ENCODE measurements at places on chromosomes 11 and 22.
A peak's percentile ranks its signal among the peaks of the same experiment; 100 is the strongest.

DNA sequence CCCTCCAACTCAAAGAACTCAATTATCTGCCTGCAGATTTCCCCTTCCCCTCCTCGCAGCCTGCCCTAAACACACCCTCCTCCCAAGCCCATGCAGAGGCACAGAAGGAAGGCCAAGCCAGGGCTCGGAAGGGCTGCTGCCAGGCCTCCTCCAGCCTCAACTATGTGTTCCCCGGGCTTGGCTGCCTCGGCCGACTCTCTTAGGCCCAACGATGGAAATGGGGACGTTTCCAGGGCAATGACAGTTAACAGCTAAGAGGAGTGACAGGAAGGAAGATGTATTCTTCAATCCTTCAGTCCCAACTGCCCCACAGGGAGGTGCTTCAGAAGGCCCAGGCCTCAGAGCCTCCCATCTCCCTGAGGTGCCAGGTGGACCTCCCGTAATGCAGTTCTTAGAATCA, 104.0 kb upstream of the AKIP1 start:
- no peak for DNase-seq

- no peak for DNase-seq
Measured at GRCh38 chr11:3375552-3375951, 3.4 kb downstream of the ZNF195 start.

- DNase-seq, result no peak
Measured at GRCh38 chr11:66465373-66466224, 1.1 kb upstream of the PELI3 start.

DNA sequence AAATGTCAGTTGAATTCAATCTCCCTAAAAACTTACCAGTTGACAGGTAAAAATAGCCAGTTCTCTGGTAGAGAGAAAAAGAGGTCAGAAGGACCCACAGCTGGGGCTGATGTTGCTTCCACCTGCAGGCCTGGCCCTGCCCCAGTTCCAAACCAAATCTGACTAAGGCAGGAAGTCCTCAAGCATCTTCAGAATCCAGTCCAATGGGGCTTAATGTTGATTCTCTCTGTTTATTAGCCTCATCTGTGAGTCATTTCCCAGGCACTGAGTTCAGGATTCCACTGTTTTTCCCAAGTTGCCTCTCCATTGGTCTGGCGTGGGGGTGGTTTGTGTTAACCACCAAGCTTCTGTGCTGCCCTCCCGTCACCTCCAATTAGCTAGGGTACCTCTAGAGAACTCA, 601.8 kb downstream of the INSC start:
- no peak for DNase-seq

DNA sequence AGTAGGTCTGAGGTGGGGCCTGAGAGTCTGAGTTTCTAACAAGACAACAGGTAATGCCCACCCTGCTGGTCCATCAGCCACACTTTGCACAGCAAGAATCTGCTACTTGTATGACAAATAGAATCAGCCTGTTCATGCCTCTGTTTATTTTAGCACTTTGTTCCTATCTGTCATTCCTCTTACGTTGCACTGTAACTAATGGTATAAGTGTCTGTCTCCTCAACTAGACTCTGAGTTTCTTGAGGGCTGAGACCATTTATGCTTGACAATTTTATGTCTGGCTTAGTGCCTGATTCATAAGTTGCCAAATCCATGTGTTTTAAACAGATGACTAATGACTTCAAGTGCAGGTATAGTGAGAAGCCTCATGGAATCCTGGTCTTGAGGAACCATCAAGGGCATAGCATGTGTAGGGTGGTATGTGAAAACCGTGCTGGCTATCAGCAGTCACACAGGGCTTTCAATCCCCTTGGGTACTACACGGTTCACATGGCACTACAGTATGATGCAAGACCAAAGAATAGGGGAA, 209.7 kb downstream of the C11orf91 start:
- no peak for DNase-seq

GRCh38 chr11:129790106-129790505, 25.5 kb upstream of the TMEM45B start:
- DNase-seq, result no peak

DNA sequence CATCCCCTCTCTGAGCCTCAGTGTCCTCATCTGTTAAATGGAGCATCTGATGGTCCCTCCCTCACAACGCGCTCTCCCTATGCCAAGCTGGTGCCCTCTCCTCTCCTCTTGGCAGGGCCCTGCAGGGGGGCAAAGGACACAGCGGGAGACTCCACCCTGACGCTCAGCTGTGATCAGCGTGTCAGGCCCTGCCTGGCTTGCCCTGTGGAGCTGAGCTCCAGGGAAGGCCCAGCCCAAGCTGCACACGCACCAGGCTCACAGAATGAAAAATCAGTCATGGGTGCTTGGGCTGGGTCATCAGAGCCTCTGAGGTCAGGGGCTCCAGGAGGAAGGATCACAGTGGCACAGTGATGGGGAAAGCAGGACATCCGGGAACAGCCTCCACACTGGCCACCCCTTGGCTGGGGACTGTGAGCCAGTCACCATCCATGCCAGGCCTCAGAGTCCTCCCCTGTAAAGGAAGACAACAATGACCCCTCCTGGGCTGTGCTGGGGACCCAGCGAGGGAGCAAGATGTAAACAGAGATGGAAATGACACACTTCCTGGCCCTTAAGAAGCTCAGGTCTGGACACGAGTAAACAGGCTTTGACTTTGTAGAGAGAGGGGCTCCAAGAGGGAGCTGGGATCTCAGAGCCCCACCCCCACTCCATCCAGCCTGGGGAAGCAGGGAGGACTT, 36.6 kb downstream of the RPL3 start:
- DNase-seq, result no peak

DNA sequence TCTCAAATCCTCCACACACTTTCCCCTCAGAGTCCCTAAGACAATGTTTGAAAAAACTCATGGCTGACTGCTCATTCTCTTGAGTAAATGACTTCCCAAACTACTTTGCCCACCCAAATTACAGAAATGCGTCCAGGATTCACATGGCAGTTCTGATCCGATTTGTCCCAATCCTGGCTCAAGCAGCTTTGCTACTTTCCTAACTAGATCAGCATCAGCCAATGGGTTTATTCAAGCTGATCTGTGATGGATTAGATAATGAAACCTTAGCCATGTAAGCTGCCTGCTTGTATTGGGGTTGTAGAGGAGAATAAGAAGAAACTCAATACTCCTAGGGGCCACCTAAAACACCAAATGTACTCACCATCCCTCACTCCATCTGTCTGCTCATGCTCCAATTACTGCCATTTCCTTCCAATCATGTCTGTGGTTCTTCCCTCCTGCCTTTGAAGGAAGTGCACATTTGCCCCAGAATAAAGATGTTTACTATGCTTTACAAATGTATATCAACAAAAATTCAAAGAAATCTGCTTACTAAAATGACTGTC, 6.9 kb downstream of the RBFOX2 start:
- no peak for DNase-seq

GRCh38 chr11:58905721-58906547, 33.4 kb upstream of the GLYATL1 start:
- no peak for DNase-seq

- no peak for DNase-seq
Measured at GRCh38 chr22:27919942-27920755, 1.1 kb upstream of the PITPNB start.

DNA sequence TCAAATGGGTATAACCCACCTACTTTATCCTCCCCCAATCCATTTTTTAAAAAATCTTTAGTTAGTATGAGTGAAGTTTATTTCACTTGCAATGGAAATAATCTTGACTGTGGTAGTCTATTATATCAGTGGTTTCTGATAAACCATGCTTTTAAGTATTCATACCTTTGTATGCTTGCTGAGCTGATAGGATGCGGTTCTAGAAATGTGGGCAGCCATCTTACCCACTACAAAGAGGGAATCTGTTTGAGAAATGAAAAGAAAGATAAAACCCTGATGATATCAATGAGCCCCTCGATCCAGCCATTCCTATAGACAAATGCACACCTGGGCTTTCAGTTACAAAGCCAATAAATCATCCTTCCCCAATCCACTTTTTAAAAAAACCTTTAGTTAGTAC, 13.8 kb upstream of the PVALB start:
- no peak for DNase-seq

DNA sequence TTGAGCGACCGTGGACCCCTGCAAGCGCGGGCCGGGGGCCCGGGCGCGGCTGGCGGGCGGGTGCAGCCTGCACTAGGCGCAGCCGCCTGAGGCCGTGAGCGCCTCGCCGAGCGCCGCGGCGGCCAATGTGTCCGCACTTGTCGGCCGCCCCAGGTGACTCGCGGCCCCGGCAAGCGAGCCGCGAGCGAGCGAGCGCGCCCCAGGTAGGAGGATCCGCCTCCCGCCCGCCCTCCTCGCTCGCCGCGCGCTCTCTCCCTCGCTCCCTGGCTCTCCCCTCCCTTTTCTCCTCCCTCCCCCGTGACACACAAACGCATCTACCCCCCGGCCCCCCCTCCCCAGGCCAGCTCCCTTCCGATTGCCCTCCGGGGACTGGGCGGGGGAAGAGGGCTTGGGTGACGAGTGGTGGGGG, at the start of gene WNT7B:
Gene WNT7B, minus strand, starts transcription at position 160 of the 409 bp plus-strand sequence. CDS start 408 bp downstream, outside the sequence.
- no peak for DNase-seq

GRCh38 chr11:15907806-15908205, 448.5 kb downstream of the SOX6 start:
- no peak for DNase-seq

DNA sequence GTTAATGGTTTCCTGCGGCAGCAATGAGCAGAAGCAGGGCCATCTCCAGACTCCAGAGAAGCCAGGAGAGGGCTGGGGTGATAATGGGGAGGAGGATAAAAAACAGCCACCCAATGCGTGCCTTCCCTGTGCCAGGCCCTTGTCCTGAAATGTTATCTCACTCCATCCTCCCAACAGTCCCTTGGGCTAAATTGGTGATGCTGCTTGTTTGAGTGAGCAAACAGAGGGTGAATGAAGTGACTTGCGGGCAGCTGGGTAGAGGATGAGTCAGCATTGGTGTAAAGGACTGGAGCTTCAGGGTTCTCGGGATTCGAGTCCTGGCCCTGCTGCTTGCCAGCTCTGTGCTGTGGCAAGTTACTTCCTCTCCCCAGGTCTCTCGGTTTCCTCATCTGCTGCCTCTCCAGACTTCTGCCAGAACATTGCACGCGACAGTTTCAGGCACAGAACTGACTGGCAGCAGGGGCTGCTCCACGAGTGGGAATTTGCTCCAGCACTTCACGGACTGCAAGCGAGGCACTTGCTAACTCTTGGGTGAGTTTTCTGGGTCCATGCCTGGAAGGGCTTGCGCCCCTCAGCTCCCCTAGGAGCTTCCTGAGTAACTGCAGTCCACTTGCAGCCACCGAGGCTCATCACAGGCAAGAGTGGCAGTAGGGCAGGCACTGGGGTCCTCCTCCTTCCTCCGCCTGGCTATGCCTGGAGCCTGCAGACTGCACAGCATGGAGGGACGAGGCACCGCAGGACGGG, at the start of gene P2RY6:
Gene P2RY6, plus strand, starts transcription at position 403 of the 744 bp plus-strand sequence. CDS start 24,181 bp downstream, outside the sequence.
- DNase-seq, result no peak

GRCh38 chr22:38901111-38901641, 29.2 kb upstream of the CBX6 start:
- no peak for DNase-seq

DNA sequence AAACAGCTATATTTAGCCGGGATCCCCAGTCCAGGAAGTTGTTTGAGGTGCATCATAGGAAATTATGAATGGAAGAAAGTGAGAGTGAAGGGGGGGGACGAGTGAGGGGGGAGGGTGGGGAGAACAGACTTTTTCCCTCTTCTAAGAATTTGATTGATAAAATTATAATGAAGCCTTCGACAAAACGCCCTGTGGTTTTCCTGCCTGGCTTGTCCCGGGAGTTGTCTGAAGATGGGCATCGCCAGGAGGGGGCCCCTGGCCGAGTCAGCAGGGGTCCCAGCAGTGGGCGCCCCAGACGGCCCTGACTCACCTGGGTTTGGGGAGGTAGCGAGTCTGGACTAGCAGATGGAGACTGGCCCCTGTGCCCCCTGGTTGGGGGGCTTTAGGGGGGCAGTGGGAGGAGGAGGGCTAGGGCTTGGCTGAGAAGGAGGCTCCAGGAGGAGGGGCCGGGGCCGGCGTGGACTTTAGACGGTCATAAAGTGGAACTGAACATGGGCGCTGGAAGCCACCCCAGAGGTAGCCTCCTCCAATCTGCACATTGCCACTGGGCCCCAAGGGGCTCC, 336 bp upstream of the LIF start:
- DNase-seq, result peak; percentile 53
